CD4-positive, alpha-beta T cell (primary cell): ENCODE measurements at places on chromosomes 4 and X.

GRCh38 chr4:113820108-113820507 lies 58.6 kb upstream of the CAMK2D start:
- DNase-seq = no peak

DNA sequence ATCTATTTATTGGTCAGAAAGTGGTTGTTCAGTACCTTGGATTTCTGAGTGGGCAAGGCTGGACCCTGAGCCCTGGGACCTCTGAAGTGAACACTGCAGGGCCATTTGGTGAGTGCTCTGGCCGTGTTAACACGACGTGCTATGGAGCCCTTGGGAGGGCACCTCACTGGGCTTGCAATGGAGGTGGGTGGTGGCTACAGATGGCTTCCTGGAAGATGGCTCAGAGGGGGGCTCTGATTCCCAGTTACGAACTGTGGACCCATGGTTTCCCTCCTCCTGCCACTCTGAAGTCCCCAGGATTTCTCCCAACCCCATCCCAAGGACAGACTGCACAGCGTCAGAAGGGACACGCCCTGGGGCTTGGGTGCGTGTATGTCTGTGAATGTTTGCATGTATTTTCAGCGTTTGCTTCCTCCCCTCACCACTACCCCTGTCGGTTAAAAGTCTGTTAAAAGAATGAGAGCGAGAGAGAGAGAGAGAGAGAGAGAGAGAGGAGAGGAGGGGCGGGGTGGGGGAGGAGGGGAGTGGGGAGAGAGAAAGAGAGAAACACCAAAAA lies 3.7 kb upstream of the RHOH start:
- DNase-seq = peak; percentile 43

- DNase-seq = no peak
Measured at GRCh38 chr4:144115519-144115918, 25.0 kb downstream of the GYPA start.

- DNase-seq = no peak
Measured at GRCh38 chr4:20268028-20268427, 16.3 kb downstream of the SLIT2 start.

DNA sequence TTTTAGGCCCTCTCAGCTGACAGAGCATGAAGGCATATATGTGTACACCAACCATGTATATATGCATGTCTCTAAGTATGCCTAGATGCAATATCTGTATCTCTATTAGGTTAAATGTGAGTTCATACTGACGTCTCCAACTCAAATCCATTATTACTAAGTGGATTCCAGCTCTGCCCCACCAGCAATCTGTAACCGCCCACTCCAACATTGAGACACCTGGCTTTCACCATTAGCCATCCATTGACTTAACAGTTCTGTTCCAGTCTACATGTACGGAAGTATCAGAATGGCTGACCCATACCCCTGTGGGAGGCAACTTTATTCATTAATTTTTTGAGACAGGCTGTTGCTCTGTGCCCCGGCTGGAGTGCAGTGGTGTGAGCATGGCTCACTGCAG lies 15.0 kb upstream of the SH3TC1 start:
- no peak for DNase-seq

DNA sequence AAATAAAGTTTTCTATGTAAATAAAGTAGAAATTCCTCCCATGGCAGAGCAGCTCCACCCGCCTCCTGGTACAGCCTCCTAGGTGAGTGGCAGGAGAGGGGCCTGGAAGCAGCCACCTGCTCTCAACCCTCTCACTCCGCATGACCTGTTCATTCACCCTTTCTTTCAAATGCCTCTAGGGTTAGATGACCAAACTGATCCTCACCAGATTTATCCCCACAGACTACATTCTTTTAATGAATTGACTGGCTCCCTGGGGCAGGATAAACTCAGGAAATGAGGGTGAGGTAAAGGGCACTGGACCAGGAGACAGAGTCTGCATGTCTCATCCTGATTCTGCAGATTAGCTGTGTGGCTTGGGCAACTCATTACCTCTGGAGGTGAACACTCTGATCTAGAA lies 32.6 kb upstream of the NKX6-1 start:
- DNase-seq = no peak

GRCh38 chr4:69910016-69910782 lies 20.7 kb upstream of the CSN1S1 start:
- DNase-seq = no peak

- no peak for DNase-seq
Measured at GRCh38 chr4:109998867-109999584, 86.3 kb downstream of the EGF start.

DNA sequence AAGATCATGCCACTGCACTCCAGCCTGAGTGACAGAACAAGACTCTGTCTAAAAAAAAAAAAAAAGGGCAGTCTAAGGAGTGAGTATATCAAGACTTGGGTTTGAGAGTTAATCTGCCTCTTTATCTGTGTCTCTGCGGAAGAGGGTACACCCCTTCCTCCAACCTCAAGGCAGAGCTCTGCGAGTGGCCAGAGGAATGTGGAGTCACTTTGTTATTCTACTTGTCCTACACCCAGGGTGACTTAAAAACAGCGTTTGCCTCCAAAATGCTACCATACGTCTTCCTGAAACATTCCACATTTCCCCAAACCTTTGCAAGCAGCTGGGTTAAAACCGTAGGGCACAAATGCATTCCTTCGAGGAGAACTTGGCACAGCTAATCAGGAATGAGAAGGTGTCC lies 199.9 kb downstream of the SHOX start:
- DNase-seq = no peak

- DNase-seq = no peak
Measured at GRCh38 chrX:73728602-73729001, 165.6 kb downstream of the CHIC1 start.

GRCh38 chr4:3302173-3302785 lies 9.5 kb downstream of the RGS12 start:
- DNase-seq = peak; percentile 74

DNA sequence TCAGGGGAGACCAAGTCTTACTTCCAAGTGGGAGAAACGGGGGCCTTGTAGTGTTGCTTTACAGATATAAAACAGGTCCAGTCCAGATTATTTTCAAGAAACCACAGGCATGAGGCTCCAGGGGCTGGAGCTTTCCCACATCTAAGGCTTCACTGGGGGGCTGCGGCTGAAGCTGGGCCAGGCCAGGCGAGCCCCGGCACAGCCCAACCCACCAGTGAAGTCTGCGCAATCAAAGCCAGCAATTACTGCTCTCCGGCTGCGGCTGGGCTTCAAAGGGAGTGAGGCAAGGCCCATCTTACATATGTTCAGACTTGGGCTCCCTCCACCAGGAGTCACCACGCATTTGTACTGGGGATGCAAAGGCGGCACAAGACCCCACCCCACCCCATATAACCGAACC lies 61.7 kb downstream of the HADH start:
- DNase-seq = peak; percentile 36

GRCh38 chr4:100539706-100540105 lies 21.9 kb upstream of the EMCN start:
- no peak for DNase-seq

- peak; percentile 87 for DNase-seq
Measured at GRCh38 chr4:15765910-15766697, 12.0 kb upstream of the CD38 start.

DNA sequence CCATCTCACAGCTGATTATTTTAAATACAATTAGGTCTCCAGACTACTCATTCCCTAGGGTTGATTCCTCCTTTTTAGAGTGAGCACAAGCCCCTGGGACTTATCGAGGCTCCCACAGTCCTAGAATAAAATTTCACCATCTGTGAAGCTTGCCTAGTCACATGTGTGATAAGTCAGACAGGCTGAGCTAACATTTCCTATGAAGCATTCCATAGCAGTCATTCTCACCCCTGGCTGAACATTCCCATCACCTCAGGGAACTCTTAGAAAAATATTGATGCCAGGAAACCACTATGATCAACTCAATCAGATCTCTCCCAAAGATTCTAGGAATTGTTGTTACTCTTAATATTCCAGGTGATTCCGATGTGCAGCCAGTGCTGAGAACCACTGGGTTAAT lies 37.7 kb downstream of the ARHGEF9 start:
- no peak for DNase-seq

DNA sequence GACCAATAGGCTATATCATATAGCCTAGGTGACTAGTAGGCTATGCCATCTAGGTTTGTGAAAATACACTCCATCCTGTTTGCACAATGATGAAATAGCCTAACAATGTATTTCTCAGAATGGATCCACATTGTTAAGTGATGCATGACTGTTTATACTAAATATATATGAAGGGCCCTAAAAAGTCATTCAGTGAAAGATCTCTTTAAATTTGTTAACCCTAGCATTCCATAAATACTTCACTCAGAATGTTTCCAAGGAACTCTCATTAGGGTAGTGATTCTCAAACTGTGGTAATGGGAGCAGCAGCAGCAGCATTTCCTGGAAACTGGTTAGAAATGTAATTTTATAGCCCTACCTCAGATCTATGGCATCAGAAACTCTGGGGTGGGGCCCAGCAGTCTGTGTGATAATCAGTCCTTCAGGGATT lies 74.9 kb downstream of the PRRG1 start:
- DNase-seq = no peak
